ENCODE measurements at places on chromosomes 5 and 9.

DNA sequence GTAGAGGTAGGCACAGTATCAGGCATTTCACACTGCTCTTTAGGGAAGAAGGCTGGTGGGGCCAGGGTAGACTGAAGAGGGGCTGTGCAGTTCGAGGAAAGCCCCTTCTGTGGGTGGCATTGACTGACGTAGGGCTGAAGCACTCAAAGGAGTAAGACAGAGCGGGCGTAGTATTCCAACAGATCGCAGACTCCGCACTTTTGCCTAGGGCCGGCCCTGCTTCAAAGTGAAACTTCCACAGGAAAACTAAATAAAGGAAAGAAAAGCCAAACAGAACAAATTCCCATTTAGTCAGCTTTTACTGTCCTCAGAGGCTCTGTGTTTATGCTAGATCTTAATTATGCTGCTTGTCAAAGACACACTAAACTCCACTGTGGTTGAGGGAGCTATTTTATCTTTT lies 493.0 kb upstream of the WWC1 start:
- no peak for DNase-seq

DNA sequence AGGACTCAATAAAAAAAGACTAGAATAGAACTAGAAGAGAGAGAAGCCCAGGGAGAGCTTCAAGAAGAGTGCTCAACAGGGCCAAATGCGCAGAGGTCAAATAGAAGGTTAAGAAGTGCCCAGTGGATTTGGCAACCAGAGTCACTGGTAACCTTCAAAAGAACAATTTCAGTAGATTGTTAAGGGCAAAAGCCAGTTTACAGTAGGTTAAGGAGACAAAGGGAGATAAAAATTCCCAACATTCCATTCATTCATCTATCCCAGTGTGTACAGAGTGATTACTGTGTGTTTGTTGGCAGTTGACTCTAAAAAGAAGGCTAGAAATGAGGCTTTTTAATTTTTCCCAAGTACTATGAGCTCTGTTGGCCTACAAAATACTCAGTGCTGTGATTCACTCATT lies 69.4 kb downstream of the RIGI start:
- DNase-seq, result no peak

DNA sequence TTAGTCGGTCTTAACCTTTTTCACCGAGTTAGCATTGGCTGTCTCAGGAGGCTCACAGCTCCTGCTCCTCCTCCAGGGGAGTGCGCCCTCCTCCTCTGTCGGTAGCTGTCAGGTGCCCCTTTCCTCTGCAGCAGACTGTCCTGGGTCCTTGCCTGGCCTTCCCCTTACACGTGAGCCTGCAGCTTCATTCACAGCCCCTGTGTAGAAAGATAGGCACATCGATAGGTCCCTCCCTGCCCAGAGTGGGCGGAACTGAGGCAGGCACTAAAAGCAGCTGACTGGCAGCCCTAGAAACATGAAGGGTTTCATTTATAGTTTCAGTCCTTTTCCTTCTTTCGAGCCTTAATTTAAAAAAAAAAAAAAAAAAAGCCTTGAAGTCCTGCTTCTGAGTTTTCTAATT lies 17.2 kb downstream of the TENT4A start:
- DNase-seq, result no peak

- DNase-seq, result no peak
These were observed 337.5 kb upstream of the ZNF608 start for GRCh38 chr5:125083981-125084380.

DNA sequence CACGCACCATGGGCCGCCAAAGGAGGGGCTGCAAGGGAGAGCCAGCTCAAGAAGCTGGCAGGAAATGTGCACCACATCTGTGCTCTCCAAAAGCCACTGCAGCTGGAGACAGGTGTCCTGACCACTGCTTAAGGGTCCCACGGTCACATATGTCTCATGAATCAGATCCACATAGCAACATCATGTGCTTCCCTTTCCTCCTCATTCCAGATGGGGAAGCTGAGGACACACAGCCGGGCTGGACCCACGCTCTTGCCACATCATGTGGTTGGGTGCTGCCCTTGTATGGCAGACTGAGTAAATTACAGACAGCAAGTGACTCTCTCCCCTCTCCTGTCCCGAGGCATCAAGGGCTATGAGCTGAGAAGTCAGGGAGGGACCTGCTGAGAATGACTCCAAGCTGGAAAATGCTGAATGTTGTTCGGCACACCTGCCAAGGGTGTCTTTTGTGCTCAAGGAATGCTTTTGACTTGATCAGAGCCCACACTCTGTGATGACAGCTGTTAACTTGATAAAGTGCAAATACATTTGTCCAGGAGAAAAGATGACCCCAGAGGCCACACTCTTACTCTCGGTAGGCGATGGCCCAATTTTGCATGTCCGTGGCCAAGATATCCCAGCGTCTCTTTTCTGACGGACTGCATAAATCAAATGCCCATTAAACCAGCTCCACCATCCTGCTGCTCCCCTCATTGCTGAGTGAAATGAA lies 58.2 kb downstream of the NSUN2 start:
- DNase-seq, result no peak

DNA sequence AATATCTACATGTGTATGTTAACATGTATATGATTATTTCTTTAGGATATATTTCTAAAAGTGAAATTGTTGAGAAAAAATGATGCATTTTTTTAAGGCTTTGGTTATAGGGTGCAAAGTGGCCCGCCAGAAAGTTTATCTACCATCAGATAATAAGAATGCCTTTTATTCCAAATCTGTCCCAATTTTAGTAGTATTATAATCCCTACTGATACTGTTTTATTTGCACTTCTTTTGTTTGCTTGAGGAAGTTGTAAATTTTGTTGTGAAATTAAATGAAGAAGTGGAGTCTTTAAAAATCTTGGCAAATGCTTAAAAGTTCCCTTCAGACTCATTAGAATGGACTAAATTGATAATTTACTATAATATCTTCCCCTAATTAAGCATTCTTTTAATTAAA lies 73.0 kb downstream of the NIPBL start:
- no peak for DNase-seq

DNA sequence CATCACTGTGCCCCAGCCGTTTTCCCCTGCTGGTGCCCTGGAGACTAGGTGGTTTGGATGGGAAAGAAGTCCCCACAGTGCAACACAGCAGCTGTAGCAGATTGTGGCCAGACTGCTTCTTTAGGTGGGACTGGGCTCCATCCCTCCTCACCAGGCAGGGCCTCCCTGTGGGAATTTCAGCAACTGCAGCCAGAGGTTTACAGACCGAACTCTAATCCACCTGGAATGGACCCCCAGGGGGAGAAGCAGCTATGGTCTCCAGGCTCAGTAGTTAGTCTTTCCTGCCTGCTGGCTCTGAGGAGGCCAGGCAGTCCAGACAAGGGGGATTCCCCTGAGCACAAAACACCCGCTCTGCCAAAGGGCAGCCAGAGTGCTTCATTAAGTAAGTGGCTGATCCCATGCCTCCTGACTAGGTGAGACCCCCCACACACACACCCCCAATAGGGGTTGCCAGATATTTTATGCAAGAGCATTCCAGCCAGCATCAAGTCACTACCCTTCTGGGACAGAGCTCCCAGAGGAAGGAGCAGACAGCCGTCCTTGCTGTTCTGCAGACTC lies 188.9 kb downstream of the SGCD start:
- DNase-seq, result no peak

DNA sequence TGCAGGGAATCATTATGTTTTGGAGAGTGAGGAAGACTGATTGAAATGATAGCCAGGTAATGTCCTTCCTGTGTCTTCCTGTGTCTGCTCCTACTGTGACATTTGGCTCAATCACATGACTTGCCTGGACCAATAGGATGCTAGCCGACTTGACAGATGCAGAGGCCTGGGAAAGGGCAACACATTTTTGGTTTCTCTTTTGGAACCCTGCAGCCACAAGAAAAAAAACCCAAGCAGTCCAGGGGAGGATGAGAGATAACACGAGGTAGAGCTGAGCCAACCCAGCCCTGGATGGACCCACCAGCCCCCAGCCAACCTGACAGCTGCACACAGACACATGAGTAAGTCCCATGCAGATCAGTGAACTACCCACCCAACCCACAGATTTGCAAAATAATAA lies 256.1 kb upstream of the SMARCA2 start:
- no peak for DNase-seq

DNA sequence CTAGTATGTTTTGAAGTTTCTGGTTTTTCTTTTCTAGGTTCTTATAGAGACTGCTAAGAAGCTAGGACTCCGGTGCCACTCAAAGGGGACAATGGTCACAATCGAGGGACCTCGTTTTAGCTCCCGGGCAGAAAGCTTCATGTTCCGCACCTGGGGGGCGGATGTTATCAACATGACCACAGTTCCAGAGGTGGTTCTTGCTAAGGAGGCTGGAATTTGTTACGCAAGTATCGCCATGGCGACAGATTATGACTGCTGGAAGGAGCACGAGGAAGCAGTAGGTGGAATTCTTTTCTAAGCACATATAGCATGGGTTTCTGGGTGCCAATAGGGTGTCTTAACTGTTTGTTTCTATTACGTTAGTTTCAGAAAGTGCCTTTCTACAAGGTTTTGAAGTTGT lies 52.2 kb downstream of the MTAP start:
- no peak for DNase-seq

DNA sequence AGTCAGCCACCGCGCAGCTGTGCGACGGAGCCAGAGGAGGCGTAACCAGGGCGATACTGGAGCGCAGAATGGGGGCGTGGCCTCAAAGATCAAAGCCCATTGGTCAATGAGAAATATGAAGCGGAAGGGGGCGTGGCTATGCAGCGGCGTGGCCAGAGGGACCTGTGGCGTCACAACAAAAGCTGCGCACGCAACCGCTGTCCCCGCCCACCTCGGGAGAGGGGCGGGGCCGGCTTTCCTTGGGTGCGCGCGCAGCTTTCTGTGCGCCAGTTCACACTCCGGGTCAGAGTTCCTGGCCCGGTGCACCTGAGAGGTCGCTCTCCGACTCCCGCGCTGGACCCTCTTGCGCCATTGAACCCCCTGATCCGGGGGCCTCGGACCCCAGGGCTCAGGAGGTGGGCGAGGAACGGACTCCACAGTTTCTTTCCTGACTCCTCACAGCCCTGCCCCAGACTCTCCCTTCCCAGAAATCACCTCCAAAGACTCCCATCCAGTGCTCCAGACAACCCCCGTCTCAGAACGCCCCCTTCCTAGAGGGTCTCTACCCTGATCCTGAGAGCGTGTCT lies at the start of gene SWI5:
Gene SWI5 (plus strand): TSS at position 269 of the 566 bp plus-strand sequence.
- DNase-seq, result peak; percentile 98

- no peak for DNase-seq
These were observed 214.6 kb upstream of the C9orf72 start for GRCh38 chr9:27787891-27788290.

DNA sequence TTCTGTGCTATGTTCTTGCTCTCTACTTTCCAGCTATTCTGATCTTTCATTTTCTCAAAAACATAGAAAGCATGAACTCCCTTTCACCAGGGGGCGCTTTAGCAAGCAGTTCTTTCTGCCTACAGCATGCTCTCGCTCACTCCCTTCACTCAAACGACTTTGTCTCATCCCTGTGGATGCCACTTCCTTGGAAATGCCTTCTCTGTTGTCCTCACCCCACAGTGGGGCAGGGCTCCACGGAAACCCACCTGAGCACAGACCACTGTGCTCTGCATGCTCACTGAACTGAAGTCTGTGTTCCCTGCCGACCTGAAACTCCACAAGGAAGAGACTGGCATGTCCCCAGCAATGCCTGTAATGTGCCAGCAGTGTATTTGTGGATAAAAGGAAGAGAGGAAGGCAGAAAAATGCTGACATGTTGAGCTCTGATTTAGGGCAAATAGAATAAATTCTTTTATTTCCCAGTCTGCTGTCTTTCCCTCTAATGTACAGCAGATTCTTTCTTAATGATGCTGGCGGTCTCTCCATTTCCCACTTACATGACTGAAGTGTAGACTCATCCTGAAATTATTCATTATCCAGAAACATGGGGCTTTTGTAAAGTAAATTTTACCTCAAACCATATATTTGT lies 4.9 kb upstream of the ROR2 start:
- no peak for DNase-seq

DNA sequence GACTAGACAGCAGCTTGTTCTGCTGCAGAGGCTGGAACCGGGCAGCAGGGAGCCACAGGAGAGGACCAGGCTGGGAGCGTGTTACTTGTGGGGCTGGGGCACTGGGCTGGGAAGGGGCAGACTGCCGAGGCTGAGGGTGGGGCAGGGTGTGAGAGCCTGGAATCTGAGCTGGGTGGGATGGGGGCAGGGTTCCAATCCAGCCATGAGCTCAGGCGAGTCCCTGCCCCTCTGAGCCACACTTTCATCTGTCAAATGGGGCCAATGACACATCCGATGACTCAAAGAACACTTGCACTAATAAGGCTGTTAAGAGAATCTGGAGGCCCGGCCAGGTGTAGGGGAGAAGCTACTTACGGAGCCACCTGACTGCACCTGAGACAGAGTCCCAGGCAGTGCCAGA lies 18.7 kb upstream of the WDR38 start:
- DNase-seq, result no peak

DNA sequence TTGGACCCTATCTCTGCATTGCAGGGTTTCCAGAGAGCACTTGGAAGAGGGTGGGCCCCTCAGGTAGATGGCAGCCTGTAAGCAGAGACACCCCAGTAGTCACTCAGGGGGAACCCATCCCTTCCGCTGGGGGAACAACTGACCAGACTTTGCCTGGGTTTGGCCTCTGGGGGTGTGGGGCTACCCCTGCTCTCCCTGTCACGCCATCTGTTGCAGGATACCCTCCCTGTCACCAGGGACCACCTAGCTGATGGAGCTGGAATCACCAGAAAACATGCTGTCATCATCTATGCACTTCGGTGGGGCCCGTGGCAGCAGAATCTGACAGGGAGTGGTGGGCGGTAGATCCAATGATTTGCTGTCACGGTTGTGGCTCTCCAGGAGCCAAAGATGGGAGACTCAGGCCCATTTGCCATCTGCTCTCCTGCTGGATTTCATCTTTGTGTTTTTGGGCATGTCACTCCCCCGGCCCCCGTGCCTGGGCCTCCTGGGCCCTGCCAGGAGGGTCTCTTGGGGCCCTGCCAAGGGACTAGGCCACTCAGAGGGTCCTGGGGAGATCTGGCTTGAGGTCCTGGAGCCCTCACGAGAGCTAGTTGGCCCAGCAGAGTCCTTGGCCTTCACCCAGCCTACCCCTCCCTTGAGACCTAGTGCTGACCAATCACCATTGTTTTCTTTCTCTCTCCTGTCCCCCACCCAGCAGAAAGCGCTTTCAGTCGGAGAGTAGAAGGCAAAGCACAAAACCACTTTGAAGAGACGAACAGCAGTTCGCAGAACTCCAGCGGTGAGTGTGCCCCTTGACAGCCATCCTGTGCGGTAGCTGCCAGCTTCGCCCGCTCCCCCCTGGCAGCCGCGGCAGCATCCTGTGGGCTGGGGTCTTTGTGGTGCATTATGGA lies 45.9 kb downstream of the AMBP start:
- no peak for DNase-seq

DNA sequence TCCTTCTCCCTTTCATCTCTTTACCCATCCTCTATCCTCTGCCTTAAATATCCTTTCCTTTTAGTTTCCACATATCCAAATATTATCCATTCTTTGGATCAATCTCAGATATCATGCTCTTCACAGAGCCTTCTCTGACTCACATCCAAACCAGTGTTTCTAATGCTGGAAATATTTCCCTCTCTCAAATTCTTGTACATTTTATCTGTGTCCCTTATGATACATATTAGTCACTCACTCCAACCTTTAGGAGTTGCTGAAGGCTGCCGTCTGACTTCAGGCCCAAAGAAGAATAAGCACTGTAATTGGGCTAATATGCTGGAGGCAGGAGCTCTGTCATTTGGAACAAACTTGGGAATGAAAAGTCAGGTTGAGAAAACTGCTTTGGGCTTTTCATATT lies 156.4 kb upstream of the RUSC2 start:
- DNase-seq, result no peak

GRCh38 chr9:124584631-124585030 lies 77.4 kb upstream of the NR5A1 start:
- no peak for DNase-seq
